Cardiac ventricle fibroblast (primary cell): ENCODE measurements at places on chromosomes 6 and 20. TPM values are rescaled to one million over a fixed set of nuclear protein-coding genes. Genes with fewer than 3 reads are reported as not detected.

PRICKLE4 gene
- 1.5 and 2.6 TPM in 2 replicates for total RNA-seq

HMGA1 gene
- total RNA-seq, result 192 and 215 TPM in 2 replicates

SYTL3 gene
- total RNA-seq, result 0.15 and 0.37 TPM in 2 replicates

C6orf163 gene
- total RNA-seq, result 0.44 and 0.68 TPM in 2 replicates

AIF1 gene
- not detected in 2 replicates for total RNA-seq

TRIM10 gene
- total RNA-seq, result not detected in 2 replicates
